Stimulated activated CD8-positive, alpha-beta memory T cell treated with anti-CD3 and anti-CD28 coated beads, Interleukin-4, amount 100 ng/mL, for 24 hours (primary cell): ENCODE measurements at places on chromosomes 5 and 9.

GRCh38 chr9:95276395-95276954 lies 41.0 kb downstream of the FANCC start:
- no peak for DNase-seq

DNA sequence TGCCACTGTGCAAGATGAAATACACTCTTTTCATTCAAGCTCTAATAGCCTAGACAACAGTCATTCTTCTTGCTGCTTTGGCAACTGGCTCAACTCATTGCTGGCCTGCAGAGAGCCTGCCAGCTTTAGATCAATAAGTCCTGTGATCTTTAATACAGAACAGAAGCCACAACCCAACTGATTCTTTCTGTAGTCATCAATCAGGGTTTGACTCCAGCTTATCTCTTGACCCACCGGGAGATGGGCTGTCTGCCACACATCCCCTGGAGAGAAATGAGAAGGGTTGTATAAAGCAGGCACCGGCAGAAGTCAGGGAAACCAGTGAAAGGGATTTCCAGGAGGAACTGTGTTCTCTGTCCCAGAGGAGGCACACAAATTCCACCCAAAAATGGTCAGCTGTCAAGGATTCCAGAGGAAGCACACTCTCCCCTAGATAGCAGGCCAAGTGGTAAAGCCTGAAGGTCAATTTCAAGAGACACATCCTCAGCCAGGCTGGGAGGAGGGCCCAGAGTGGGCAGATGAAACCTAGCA lies 24.5 kb downstream of the LHFPL2 start:
- no peak for DNase-seq

GRCh38 chr9:104503963-104504362 lies at the start of gene OR13F1:
Gene OR13F1 (plus strand): TSS chr9:104504263. CDS start chr9:104504263, 0 bp downstream.
- DNase-seq, result no peak

DNA sequence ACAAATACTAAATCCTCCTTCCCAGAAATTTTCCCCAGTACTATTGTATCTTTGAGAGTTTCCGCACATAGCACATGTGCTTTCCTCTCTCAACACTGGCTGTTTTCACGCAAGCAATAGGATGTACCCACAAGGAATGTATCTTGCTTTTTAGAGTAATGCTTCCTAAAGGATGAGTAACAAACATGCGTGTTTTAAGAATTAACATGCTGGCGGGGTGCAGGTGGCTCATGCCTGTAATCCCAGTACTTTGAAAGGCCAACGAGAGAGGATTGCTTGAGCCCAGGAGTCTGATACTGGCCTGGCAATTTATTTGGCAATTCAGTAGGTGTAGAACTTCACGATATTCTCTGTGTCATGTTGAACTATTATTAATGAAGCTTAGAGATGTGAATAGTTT lies 4.6 kb downstream of the RUFY1 start:
- DNase-seq, result no peak

- DNase-seq, result no peak
Observed at GRCh38 chr5:56375011-56375410, 141.9 kb upstream of the ANKRD55 start.

DNA sequence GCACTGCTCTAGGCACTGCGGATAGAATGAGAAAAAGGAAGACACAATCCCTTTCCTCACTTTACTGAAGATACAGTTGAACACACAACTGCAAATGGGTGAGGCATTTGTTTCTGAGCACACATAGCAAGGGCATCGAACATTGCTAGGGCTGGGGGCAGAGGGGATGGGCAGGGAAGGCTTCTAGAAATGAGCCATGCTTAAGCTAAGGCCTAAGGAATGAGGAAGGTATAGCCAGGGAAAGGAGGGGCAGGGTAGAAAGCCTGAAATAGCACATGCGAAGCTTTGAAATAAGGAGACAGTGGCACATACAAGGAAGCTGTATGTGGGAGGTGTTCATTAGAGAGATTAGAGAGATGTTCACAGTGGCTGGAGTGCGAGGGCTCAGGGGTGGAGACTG lies 92.7 kb downstream of the KIF4B start:
- no peak for DNase-seq

DNA sequence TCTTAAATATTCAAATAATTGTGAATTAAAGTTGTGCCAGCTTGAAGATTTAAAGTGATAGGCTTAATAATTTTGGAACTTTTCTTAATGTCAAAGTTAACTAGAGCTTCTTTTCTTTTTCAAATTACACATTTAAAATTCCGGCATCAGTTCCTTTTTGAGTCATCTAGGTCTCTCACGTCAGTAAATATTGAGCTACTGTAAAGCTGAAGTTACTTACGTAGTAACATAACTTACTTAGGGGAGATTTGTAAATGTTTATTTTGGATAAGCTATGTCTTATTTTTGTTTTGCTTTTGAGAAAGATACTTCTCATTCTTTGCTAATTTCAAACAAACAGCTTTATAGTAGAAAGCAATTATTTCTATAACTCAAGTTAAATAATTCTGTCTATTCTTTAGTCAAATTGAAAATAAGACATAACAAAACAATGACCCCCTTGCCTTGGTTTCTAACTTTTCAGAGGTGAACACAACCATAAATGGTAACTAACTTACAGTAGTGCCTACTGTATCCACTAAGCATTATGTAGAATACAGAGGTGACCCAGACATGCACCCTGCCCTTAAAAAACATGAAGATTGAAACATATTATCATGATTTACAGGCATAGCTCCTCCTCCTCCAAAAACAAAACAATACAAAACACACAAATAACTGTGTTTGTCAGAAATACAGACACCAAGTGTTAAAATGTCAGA lies 29.8 kb downstream of the CD274 start:
- DNase-seq, result no peak

- no peak for DNase-seq
Observed at GRCh38 chr5:107085572-107085971, 585.2 kb downstream of the EFNA5 start.

DNA sequence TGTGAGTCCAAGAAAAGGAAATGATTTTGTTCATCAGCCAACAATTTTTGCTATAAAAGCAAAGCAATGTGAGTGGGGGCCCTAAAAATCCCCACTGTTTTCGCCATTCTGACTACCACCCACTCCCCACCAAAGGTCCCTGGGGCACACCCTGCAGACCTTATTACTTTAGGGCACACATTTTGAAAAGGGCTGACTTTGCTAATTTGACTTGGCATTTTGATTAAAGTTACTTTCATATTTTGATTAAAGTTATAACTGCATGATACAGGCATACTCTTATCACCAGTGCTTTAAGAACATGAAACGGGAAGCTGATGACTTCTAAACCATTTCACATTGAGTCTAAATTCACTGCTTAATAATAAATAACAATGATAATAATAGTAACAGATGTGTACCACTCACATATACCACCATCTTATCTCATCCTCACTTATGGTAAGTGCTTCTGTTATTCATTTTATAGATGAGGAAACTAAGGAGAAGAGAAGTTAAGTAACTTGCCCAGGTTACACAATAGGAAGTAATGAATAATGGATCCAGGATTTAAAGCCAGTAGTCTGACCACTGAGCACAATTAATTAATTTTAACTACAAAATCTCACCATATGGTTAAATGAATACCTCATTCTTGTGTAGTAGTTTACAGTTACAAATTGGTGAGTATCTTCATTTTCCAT lies 25.4 kb upstream of the NR3C1 start:
- no peak for DNase-seq

DNA sequence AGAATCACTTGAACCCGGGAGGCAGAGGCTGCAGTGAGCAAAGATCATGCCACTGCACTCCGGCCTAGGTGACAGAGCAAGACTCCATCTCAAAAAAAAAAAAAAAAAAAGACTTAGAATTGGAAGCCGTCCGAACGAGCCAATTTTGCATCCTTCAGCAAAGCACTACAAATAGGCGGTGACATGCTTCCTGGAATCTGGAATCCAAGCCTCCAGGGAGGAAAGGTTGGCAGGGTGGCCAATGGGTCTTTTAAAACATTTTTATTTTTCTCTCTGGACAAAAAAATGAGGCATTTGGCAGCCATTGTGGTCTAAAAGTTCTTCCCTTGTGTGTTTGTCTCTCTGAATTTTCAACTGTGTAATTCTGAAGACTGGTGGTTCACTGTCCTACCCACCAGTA lies 26.4 kb downstream of the GGTA1 start:
- DNase-seq, result no peak

GRCh38 chr9:89928521-89929275 lies 323.9 kb downstream of the GADD45G start:
- DNase-seq, result no peak

GRCh38 chr5:55668356-55668755 lies 43.8 kb downstream of the SLC38A9 start:
- no peak for DNase-seq

- no peak for DNase-seq
Observed at GRCh38 chr5:179229331-179229831, 115.9 kb downstream of the ADAMTS2 start.

GRCh38 chr9:114668146-114668545 lies 10.5 kb upstream of the TEX53 start:
- no peak for DNase-seq

DNA sequence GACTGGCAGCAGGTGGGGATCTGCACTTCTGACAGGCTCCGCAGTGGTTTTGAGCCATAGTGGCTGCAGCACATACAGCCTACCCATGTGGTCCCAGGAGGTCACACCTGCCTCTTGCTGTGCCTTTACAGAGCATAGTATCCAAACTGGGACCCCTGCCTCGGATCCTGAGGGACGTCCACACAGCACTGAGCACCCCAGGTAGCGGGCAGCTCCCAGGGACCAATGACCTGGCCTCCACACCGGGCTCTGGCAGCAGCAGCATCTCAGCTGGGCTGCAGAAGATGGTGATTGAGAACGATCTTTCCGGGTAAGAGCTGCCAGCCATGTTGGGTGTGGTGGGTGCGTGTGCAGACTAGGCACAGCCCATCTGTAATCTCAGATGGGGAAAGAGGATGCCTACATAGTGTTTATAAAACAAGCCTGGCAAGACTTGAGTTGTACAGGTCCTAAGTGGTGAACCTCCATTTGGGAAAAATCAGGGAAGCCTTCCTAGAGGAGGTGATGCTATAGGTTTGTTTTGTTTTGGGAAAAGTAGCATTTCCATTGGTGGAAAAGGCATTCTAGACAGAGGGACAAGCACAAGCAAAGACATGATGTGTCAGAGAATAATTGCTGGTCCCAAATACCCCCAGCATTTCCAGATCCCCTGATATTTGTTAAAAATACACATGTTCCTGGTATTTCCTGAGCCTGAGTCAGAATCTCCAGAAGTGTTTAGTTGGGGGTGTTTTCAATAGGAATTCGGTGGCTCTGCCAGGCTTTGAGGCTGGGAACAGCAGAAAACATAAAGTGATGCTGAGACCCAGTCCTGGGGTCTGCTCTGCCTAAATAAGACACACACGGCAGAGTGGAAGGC lies 119.2 kb downstream of the DAB2IP start:
- DNase-seq, result no peak

DNA sequence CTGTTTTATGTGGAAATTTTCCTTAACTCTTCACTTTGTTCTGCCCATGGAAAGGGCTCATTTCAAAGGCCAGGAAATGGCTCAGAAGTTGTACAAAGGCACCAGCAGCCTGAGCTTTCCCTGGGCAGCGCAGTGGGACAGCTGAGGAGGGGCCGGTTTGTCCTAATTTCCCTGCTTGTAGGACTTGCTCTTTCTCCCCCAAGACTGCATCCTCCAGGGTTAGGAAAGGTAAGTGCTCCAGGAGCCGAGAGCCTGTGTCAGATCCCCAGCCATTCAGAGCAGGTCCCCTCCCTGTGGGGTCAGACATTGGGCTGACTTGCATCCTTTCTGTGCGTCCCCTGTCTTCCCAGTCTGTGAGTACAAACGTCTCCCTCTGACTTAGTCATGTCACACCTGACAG lies 43.5 kb downstream of the AGXT2 start:
- DNase-seq, result no peak

DNA sequence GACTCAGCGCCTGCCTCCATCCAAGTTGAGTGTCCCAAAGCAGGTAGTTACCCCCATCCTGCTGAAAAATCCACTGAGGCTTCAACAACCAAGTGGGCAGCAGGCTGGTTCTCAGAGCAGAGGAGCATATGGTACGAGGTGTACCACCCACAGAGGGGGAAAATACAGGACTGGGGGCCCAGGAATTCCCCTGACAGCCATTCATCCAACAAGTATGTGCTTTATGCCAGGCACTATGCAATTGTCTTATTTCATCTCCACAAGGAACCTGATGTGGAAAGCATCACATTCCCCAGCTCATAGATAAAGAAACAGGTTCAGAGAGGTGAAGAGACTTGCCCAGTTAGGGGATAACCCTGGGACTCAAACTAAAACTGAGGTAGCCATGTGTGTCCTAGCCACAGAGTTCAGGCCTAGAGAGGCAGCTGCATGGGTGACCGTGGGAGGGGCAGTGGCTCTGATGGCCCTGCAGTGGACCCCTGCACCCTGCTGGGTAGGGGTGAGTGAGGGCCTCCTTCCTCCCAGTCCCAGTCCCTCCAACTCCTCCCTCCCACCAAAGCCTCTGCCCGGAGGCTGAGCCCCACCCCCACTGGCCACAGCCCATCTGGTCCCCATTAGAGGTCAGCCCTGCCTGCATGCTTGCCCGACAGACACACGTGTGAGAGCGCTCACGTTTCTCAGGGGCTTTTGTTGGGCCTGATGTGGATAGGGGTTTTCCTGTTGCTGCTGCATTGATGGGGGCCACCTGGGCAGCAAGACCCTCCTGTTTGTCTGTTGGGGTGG lies 11.5 kb downstream of the PDLIM4 start:
- DNase-seq, result no peak

DNA sequence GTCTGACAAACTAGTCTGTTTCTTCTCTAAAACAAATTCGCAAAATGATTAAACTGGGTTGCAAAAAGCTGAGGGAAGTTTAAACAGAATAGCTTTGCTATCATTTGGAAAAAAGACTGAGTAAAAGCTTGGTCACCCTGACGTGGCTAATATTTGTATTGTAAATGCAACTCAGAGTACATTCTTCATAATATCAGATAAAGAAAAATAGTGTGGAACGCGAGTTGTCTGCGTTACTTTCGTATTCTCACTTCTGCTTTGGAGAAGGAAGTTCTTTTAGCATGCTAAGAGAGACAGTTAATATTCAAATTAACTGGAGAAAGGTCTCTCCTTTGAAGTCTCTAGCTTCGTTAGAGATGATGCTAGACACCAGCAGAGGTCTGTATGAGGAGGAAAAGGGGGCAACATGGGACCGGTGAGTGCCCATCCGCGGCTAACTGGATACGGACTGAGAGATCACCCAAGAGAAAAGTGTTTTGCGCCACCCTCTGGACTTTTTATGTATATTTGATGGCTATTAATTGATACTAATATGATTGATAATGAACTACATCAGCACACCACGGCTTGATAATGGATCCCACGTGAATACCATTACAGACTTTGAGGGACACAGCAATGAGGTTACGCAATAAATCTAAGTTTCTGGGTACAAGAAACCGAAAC lies 2.9 kb upstream of the CNTRL start:
- DNase-seq, result no peak

DNA sequence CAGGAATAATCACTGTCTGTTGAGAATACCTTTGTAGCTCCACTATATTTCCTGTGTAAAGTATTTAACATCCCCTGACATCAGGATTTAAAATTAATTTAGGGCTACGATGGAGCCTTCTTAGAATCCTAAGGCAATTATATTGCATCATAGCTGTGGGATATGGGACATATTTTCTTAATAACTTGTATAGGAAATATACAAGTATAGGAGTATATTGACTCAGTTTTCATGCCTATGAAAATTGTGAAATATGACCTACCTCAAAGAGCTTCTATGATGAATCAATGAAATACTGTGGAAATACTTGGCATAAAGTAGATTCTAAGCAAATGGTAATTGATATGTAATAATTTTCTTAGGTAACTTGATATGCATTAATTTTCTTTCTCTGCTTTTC lies 221.0 kb upstream of the KLF4 start:
- no peak for DNase-seq
